OCI-LY7 (cell line): ENCODE measurements at places on chromosomes 13 and 19. TPM values are rescaled to one million over a fixed set of nuclear protein-coding genes. Genes with fewer than 3 reads are reported as not detected.

DNA sequence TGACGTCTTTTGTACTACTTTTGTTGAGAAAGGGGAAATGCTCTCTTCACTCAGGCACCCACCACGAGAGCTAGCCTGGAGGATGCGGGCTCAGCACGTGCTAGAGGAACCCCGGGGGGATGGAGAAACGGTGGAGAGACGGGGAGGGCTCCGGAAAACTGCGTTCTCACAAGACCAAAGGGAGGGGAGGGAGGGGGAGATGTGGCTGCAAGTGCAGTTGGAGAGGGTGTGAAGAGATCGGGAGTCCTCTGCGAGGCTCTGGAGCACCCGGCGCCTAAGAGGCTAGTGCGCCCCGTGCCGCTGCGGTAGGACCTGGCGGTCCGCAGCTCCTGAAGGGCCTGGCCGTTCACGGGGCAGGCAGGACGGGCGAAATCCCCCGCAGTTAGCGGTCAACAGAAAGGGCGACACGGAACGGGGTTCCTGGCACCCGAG lies 43.4 kb upstream of the XPO4 start:
- no peak for DNase-seq

DNA sequence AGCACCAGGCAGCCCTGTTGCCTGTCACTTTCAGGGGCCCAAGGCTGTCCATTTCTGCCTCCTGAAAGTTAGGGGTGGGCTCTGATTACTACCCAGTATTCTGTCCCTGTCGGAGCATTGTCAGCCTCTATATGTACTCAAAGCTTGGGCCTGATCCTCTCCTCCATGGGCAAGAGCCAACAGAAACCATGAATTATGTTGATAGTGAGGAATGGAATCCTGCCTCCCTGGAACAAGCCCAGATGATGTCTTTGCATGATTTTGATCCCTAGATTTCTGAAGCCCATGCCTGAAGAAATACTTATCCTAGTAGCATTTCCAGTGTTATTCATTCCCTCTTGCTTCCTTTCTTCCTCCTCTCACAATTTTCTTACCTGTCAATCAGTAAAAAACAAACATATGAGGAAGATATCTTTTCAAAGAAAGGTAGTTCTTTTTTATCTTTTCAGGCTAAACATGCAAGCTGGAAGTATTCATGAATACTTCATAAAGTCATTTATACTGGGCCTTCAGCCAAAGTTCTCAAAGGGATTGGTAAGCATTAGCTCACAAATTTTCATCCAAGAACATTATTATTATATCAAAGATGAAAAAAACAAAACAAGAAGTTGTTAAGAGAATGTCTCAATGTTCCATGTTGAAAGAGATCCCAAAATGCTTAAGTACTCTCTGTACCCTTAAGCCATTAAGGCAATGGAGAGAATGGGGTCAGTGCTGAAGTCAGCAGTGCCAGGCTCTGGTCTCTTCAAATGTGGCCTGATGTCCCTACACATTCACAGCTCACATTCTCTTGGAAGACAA lies 171.7 kb downstream of the NHLRC3 start:
- no peak for DNase-seq

DNA sequence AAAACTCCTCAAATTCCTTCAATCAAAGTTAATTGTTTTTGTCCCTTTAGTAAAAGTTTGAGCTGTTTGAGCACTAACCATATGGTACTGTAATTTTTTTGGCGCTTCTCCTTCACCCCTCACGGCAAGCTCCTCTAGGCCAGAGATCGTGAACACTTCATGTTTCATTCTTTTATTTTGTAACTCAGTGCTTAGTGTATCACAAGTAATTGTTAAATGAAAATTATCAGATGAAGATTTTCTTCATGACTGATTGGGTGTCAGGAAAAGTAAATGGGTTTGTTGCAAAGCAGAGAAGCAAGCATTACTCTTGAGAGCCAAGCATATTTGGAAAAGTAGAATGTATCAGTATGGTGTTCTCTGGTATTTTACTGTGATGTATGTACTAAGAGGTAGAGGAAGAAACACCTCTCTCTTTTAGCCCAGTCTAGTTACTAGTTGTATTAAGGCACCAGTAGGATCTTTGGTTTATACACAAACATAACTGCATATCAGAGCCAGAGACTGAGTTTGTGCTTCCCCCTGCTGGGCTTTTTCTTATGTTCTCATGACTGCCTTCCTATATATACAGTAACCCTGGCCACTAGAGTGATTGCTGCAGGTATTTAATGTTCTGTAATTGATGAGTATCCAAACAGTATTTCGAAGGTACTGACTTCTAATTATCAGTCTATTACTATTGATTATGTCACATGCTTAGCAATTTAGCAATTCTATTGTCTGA lies 202.3 kb upstream of the KLHL1 start:
- DNase-seq: peak; percentile 0

DNA sequence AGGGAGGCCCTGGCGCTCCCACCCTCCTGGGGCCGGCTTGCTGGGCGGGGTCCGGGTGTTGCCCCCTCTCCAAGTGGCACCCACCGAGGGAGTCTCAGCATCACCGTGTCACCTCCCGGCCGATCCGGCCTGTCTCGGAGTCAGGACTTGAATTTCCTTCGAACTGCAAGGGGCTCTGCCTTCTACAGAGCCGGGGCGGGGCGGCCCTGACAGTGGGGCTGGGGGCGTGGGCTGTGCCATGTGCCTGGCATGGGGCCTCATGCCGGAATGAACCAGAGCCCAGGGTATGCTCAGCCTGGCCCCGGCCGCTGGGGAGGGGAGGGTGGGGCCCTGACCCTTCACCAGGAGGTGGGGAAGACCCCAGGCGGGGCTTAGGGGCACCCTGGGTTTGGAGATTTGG lies 47.0 kb upstream of the TCF3 start:
- no peak for DNase-seq

DNA sequence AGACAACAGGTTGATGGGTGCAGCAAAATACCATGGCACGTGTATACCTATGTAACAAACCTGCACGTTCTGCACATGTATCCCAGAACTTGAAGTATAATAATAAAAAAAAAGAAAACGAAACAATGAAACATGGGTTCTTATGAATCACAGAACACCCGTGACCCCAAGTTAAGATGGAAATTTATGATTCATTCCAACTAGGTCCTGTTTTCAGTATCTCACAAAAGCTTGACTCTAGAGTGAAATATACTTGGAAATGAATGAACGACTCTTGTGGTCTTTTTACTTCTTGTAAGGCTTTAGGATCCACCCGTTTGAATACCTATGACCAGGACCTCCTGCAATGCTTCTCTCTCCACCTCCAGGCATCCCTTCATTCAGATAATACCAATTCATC lies 3.5 kb upstream of the LILRB4 start:
- DNase-seq: no peak

- DNase-seq: no peak
These were observed 253.5 kb downstream of the LHFPL6 start for GRCh38 chr13:39349391-39349960.

DNA sequence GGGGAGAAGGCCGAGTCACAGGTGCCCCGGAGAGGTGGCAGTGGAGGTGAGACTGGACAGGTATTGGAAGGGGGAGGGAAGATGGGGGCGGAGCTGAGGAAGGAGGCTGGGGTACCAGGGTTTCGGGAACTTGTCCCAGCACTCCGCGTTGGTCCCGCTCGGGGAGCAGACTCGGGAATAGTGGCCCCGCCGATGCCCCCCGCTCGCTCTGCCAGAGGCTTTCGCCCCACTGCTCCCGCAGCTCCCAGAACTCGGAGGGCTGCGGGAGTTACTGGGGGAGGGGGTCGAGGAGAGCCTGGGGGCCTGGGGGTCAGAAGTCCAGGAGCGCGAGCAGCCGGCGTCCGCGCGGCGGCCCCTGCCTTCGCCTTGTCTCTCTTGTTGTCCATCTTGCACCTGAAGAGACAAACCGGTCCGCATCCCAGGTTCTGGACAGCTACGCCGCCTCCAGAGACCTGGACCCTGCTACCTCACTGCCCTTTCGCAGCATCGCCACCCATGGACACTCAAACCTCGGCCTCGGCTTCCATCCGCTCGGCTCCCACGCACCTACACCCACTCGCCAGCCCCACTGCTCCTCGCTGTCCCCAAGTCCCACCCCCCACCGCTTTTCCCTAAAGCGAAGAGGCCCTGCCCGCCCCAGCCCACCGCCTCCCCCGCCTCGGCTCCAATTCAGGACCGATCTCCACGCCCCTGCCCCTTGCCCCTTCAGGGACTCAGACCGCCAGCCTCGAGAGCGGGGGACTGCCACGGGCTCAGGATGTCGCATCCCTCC lies 700 bp downstream of the PRR36 start:
- no peak for DNase-seq

The HCN2 gene
- 1.0 and 1.2 TPM in 2 replicates for total RNA-seq

The SBSN gene
- total RNA-seq: not detected in 2 replicates
